EL (cell line): ENCODE measurements at places on chromosomes 5 and 9.

GRCh38 chr9:90898228-90898627 is 96.6 kb downstream of the SYK start:
- no peak for DNase-seq

GRCh38 chr9:92100237-92100911 is 14.8 kb downstream of the SPTLC1 start:
- DNase-seq = peak; percentile 89

DNA sequence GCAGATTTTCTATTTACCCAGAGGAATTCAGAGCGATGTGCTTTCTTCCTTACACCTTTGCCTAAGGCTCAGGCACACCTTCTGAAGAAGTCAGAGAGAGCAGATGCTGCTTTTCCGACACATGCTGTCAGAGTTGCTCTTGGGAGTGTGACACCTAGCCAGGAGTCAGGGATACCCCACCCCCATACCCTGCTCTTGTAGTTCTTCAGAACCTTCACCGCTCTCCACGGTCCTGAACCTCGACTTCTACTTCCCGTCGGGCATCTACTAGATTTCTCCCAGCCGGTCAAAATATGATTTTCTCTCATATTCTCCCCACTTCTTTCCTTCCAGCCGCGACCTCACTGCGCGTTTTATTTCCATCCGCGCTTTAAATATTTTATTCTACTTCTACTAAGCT is 1.7 kb downstream of the GRIN3A start:
- DNase-seq = peak; percentile 2

- DNase-seq = peak; percentile 23
Observed at GRCh38 chr5:115602591-115603125, 379 bp upstream of the TICAM2 start.

- peak; percentile 0 for DNase-seq
Observed at GRCh38 chr9:123217128-123217654, 51.2 kb downstream of the STRBP start.

DNA sequence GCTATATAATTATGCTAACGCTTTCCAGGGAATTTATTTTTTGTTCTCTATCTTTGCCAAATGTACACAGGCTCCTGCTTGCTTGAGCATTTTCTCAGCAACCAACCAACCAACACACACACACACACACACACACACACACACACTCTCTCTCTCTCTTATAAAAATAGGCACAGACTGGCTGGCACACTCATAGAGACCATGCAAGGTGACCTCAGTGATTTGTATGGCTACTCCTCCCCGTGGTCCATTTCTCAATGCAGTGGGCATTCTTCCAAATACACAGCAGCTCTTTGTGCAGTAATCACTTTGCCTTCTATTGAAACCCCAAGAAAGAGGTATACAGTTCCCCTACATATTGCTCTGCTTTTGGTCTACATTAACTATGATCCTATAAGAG is 416.0 kb downstream of the MAN2A1 start:
- DNase-seq = peak; percentile 6

- DNase-seq = no peak
Observed at GRCh38 chr5:88782571-88782970, 100.4 kb downstream of the MEF2C start.

DNA sequence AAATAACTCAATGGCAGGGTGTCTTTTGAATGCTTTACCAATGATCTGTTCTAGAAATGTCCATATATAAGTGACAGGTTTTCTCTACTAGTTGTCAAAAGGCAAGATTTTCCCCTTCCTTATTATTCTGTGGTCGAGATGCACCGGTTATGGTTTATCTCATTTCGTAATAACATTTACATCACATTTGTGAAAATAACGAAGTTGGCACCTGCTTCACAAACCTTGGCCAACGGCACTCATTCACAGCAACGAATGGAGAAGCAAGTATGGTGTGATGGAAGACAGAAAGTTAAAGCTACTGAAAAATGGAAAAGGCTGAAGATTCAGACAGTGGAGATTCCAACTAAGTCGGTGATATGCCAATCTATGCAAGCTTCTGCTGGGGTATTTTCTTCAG is 235.8 kb downstream of the KCTD16 start:
- DNase-seq = no peak

GRCh38 chr5:94397508-94397907 is 220.9 kb downstream of the KIAA0825 start:
- DNase-seq = no peak

DNA sequence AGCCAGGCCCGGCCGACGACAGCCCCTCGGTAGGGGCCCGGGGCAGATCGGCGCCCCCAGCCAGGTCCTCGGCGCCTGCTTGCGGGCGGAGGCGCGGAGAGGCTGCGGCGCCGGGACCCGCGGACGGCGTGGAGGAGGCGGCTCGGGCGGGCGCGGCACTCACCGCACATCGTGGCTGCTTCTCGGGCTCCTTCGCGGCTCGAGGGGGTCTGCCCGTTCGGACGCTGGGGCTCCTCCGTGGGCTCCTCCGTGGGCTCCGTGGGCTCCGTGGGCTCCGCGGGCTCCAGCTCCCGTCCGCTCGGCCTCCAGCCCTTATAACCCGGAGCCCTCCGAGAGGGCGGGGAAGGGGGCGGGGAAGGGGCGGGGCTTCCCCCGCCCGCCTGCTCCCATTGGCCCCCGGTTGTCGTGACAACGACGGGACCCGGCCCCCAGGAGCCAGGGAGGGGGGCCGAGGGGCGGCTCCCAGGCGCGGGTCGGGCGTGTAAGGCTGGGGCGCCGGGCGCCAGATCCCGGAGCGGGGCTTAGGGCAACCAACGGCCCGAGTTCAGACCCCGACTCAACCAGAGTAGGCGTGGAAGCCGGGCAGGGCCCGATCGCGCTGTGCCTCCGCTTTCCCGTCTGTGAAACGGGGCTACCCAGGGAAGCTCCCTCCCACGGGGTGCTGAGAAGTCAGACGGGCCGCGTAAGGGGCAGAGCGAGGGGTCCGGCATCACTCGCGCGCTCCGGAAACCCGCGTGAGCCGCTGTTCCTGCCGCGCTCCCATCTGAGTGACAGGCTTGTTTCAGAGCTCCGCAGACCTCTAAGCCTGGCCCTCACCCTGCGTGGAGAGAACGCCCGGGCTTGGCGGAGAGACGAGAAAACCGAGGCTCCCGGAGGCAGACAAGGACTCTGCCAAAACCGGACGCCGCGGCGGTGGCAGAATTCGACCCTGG is at the start of gene GFPT2:
Gene GFPT2 (minus strand): TSS at position 289 of the 932 bp plus-strand sequence. CDS start 119 bp downstream, at position 170.
- peak; percentile 66 for DNase-seq

DNA sequence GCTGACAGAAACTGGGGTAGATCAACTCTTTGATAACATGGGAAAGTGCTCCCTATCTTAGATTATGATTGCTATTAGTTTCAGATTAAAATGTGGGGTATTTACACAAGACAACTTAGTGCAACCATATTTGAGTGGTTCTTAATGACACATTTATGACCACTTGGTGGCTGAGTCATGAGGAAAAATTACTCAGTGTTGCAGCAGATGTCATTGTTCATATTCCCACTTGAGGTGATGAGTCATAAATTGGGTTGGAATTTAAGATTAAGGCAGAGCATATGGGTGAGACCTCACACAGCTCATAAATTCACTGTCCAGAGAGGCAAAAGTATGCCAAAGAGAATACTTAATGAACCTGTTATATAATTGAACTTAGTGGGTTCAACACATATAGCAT is 408.3 kb downstream of the DMRT2 start:
- DNase-seq = peak; percentile 80

- no peak for DNase-seq
Observed at GRCh38 chr9:134402182-134402581, 75.9 kb downstream of the RXRA start.

DNA sequence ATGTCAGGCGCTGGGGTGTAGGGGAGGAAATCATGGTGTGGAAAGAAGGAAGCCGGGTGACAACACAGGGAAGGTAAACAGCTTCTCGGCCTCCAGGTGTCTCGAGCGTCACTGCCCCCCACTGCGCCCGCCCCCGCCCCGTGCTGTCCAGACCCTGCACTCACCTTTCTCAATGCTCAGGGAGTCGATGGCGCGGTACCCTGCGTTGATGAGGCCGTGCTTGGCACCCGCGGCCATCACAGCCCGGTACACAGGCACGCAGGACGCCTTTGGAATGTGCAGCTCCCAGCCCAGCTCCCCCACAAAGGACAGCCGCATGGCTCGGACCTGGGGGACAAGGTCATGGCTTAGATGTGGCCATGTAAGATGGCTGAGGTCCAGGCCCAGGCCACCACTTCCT is 35.2 kb downstream of the DBH start:
- DNase-seq = no peak

DNA sequence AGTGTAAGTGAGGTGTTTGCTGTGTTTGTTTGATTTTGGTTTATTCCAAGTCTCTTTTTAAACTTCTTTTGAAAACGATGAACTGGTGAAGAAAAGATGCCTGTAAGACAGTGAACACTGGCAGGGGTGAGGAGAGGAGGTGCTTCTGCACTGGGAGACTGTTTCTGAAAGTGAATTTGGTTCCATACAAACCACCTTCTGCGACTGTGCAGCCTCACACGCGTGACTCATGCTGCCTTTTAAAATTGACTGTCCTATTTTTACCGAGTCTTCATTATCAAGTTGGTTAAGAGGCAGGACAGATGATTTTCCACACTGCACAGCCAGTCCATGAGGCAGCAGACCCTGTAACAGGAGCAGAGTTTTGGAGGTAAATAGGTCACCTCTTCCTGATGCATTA is 340.6 kb downstream of the MTRR start:
- no peak for DNase-seq

GRCh38 chr5:159402311-159402710 is 72.0 kb upstream of the IL12B start:
- DNase-seq = peak; percentile 4

GRCh38 chr9:129276486-129277230 is 98.6 kb upstream of the IER5L start:
- DNase-seq = no peak

GRCh38 chr5:155089643-155090042 is 76.1 kb downstream of the KIF4B start:
- DNase-seq = peak; percentile 36

- DNase-seq = peak; percentile 87
Observed at GRCh38 chr5:41371738-41372137, 138.7 kb downstream of the PLCXD3 start.

DNA sequence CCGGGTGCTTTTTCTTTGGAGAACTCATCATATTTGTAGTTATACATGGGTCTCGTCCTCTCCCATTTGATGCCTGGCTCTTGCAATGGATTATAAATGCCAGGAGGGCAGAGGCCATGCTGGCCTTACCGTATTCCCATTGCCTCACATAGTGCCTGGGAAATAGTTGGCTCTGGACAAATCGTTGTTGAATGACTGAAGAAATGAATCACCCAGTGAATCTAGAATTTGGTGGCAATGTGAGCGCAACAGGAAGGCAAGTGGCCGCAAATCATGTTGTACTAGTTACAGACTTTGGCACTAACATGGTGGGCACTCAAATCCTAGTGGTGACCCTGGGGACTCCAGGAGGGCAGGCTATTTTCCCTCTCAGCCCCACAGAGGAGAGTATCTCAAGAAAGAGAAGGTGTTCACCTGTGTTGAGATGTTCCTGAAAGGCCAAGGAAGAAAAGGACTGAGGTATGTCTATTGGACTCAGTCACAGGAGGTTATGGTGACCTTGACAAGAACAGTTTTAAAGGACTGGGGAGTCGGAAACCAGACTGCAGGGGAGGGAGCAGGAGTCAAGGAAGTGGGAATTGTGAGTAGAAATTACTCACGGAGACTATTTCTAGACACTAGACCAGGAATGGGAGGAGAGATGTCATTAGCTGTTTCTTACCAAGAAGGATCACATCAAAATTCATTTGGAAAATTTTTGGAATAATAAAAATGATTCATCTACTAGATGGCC is 61.7 kb upstream of the COL15A1 start:
- DNase-seq = no peak

GRCh38 chr5:179438011-179438441 is 92.8 kb upstream of the ADAMTS2 start:
- no peak for DNase-seq

DNA sequence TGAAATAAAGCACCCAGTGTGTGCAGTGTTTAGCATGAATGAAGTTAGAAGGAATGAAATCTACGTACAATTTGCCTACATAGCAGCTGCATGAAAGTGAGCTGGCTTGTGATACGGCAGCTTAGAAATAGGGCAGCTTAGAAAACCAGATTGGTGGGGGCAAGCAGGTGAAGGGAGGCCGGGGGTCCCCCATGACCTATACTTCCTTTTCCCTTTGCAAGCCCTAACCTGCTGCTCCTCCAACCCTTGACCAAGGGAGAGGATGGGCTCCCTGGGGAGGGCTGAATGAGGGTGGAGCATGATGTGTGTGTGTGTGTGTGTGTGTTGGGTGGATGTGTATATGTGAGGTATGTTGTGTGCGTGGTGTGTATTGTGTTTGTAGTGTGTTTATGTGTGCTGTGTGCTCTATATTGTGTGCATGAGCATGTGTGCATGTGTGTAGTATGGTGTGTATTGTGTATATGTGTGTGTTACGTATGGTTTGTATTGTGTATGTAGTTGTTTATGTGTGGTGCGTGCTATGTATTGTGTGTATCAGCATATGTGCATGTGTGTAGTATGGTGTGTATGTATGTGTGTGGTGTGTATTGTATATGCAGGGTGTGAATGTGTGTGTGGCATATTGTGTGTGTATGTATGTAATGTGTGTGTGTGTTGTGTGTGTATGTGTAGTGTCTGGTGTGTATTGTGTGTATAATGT is 72.1 kb downstream of the TENT4A start:
- no peak for DNase-seq

GRCh38 chr5:6718161-6718681 is 5.0 kb downstream of the TENT4A start:
- no peak for DNase-seq

- peak; percentile 64 for DNase-seq
Observed at GRCh38 chr9:110115341-110115820, 92.6 kb downstream of the C9orf152 start.

DNA sequence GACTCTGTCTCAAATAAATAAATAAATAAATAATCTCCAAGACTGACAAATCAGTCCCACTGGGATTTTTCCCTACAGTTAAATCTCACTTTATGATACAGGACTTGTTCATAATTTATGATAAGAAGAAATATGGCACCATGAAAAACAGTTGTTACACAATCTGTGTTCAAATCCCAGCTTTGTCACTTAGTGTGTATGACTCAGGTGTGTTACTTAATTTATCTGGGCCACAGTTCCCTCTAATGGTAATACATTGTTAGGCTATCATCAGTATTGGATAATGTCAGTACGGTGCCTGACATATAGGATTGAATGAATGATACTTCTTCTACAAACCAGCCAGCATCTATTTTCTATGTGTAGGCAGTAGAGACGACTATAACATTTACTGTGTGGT is 23.1 kb downstream of the SLC36A3 start:
- no peak for DNase-seq

DNA sequence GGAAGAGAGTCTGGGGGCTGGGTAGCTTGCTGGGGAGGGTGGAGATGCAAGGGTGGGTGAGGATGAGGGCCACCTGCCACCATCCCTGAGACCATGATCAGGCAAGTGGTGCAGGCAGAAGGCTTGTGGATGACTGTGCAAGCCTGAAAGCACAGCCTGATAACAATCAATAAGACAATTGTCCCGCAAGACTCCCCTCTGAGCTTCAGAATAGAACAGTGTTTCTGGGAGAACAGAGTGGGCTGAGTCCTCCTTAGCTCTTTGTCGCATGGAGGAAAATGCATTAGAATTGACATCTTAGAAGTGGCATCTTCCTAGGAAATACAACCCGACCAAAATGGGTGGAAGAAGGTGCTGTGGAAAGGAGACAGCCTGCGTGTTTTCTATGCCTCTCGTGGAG is 6.6 kb downstream of the GADD45G start:
- no peak for DNase-seq

- no peak for DNase-seq
Observed at GRCh38 chr5:56088431-56088949, 93.7 kb upstream of the IL6ST start.

GRCh38 chr5:161847941-161848391 is at the start of gene GABRA1:
GABRA1 (plus strand) TSS chr5:161848120; CDS start chr5:161850811, 2,691 bp downstream.
- DNase-seq = no peak

- no peak for DNase-seq
Observed at GRCh38 chr5:157113002-157113401, 4.2 kb upstream of the HAVCR2 start.
